ENCODE measurements at places on chromosomes 7 and 10.

DNA sequence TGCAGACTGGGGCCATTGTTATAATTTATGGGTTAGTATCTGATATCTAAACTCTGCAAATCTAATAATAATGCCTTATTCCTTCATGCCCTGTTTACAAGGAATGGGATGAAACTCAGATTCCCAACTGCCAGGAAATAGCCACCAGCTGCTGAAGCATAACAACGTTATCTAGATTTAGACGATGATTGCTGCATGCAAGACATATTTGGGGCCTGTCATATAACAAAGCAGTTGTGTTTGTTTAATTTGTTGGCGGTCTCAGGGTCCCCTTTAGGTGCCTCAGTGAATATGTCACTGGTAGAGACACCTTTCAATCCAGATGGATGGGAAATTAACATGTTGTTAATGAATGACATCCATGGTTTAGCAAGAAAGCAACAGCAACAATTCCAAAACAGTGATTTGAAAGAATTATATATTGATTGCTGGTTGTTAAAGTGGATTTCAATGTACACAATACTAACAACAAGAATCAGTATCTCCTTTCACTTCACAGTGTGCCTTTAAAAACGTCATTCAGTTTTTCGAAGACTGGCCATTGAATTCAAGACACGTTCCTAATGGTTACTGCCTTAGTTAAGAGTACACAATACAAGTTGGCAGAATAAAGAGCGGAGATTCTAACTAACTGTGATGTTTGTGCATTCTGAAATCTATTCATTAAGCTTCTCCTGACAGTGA lies 860.6 kb upstream of the CELF2 start:
- DNase-seq, result no peak

DNA sequence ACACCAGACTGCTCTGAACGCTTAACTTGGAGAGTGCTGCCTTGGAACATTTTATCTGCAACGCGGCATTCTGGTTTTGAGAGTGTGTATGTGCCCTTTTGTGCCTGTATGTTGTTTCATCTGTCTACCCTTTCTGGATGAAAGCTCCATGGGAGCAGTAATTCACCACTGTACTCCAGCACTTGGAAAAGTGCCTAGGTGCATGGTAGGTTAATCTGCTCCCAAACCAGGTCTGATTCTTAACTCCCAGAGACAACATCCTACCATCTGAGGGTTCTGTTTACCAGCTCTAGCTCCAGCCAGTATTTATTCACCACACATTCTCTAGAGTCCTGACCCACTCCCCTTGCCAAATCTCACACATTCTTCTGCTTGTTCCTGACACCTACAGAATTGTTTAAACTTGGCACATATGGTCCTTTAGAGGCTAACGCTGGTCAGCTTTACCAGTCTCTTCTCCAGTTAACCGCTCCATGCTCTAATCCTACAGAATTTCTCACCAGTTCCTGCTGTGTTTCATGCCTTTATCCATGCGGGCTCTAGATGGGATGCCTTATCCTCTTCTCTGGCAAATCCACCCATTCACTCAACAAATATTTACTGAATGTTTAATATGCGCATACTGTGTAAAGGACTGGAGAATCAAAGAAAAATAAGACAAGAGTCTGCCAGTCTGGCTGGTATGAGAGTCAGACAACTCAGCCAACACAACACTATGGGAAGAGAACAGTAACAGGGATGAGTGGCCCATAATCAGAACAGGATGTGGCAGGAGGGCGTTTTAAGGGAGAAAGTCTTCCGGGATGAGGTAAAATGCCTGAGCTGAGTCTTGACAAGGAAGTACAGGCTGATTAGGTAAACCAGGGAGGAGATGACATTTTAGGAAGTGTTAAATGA lies 46.3 kb downstream of the MTPN start:
- DNase-seq, result no peak

GRCh38 chr10:132593900-132594876 lies 56.6 kb downstream of the INPP5A start:
- no peak for DNase-seq

GRCh38 chr7:71270558-71270957 lies 138.6 kb downstream of the GALNT17 start:
- DNase-seq, result no peak

- no peak for DNase-seq
These were observed 24.9 kb downstream of the RGR start for GRCh38 chr10:84269773-84270172.

DNA sequence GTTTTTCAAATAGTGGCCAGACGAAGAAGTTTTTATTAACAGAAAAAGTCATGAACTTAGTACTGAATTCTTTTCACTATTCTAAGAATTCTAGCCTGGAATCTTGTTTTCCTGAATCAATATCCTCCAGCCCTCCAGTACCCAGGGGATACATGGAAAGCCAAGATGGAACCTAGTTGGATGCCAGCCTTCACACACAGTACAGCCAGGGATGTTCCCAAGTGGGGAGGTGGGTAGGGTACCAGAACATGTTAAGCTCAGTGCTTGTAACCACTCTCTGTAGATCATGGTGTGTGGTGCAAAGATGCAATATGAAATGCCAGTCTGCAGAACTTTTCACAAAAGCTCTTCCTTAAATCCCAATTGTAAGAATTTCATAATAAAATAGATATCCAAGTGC lies 128.0 kb downstream of the POU6F2 start:
- DNase-seq, result no peak

DNA sequence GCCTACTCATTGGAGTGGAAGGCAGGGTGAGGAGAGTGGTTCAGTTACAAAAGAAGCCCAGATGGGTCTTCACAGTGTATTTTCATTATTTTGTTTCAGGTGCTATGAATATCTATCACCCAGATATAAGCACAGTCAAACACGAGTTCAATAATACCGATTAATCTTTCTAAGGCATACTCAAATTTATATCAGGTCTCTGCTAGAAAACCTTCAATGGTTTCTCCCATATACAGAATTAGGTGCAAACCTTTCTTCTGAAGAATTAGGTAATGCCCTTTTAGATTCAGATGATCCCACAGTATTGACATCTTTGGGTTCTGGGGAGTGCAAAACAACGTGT lies 14.7 kb upstream of the HPS1 start:
- DNase-seq, result no peak

DNA sequence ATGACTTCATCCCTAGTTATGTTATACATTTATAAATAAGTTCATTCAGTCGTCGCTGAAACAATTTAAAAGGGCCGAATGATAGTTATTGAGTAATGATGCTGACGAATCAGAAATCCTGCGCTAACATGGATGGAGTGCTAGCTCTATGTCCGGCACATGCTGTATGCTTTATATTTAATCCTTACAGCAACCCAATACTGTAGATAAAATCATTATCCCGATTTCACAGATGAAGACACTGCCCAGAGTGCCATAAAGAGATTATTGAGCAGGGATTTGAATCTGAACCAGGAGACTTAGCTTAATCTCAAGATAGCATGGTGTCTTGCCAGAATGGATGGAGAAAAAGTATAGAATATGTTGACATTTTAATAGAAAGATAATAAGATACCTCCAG lies 1.1 kb upstream of the ICA1 start:
- DNase-seq, result no peak

DNA sequence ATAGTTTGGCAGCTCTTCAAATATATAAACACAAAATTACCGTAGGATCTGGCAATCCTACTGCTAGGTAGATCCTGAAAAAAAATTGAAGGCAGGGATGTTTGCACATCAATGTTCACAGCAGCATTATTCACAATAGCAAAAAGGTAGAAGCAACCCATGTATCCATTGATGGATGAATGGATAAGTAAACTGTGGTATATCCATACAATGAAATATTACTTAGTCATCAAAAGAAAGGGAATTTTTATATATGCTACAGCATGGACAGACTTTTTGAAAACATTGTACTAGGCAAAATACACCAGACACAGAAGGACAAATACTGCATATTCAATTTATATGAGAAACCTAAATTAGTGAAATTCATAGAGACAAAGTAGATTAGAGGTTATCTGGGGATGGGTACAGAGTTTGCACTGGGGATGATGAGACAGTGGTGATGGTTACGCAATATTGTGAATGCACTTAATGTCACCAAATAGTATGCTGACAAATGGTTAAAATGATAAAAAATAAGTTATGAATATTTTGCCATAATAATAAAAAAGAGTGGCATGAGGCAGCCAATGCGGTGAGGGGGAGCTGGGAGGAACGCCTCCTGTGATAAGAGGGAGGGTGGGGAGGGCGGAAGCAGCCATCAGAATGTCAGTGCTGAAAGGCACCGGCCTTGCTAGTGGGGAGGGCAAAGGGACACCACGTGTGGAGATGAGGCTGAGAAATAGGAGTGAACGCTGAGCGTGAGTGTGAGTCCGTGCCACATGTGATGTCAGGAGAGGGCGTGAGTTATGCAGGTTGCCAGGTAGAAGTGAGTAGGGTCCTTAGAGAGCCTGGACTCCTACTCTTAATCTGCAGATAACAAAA lies 386.1 kb upstream of the PODXL start:
- no peak for DNase-seq

DNA sequence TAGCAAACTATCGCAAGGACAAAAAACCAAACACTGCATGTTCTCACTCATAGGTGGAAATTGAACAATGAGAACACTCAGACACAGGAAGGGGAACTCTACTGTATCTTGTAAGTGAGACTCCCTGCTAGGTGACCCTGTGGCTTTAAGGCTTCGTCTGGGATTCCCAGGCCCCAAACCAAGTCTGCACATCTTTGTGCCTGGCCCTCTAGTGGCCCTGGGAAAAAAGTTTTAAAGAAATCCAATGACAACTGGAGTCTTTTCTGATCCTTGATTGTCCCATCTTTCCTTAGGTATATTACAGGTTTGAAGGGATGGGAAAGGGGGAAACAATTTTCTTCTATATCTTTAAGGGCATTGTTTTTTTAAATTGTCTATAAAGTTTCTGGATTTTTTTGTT lies 10.6 kb upstream of the LIPM start:
- DNase-seq, result no peak

GRCh38 chr7:36278069-36278619 lies 111.5 kb upstream of the ANLN start:
- no peak for DNase-seq

DNA sequence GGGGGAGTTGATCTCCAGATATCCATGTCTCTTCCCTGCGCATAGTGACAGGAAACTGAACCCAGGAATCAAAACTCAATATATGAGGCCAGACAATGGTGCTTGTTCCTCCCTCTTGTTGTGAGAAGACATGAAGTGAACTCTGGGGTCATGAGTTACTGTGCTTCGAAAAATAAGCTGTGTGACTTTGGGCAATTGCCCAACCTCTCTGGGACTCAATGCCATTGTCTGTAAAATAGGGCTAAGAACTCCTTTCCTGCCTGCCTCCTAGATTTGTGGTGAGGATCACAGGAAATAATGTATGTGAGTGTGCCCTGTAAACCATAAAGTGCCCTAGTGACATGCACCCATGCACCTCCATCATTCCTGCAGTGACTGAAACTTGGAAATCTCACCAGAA lies 48.4 kb downstream of the SYPL1 start:
- no peak for DNase-seq

GRCh38 chr7:71021131-71021530 lies 110.8 kb upstream of the GALNT17 start:
- DNase-seq, result no peak

- DNase-seq, result no peak
These were observed 111.9 kb upstream of the FAM20C start for GRCh38 chr7:80259-81067.

DNA sequence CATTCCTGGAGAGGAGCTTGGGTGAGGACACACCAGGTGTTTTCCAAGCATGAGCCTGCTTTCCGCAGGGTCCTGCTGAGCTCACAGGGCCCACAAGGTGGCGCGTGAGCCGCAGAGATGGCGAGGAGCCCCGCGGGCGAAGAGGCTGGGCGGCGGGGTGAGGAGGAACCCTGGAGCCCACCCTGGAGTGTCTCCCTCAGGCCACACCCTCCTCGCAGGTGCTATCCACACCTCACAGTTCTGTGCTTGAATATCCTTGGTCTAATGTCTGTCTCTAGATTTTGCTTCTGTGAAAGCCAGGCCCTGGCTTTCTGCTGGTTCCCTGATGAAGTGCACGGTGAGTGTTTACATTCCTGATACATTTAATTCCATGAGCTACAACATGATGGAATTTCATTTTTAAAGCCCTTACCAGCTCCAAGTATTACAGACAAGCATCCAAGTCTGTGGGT lies 433.6 kb downstream of the ACTR3B start:
- peak; percentile 57 for DNase-seq

- no peak for DNase-seq
These were observed 117.2 kb upstream of the ADCY1 start for GRCh38 chr7:45456747-45457524.

GRCh38 chr10:104638861-104639589 lies 2.1 kb upstream of the SORCS3 start:
- DNase-seq, result no peak

DNA sequence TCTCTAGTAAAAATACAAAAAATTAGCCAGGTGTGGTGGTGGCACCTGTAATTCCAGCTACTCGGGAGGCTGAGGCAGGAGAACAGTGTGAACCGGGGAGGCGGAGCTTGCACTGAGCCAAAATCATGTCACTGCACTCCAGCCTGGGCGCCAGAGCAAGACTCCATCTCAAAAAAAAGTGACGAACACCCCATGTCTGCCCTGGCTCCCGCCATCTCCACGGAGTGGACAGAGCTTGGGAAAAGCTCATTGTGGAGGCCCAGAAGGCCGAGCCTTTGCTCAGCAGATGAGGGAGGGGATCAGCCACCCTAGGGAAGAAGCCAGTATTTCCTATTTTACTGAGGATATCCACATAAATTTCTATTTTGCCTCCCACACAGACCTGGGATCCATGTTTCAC lies 136.8 kb downstream of the DIP2C start:
- no peak for DNase-seq

DNA sequence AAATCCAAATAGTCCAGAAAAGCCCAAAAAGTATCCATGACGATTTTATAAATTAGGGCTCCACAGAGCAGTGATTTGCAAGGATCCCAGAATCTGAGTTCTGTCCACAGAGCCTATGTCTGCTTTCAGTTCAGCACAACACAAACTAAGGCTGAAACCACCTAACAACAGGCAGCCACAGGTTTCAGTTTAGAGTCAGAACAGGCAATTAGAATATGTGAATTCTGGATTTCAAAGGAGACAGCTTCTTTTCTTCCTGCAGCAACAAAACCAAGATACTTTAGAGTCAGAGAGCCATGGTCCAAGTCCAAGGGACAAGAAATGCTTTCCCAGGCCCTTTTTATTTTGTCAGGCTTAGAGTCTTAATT lies 23.6 kb downstream of the IFIT3 start:
- DNase-seq, result no peak

DNA sequence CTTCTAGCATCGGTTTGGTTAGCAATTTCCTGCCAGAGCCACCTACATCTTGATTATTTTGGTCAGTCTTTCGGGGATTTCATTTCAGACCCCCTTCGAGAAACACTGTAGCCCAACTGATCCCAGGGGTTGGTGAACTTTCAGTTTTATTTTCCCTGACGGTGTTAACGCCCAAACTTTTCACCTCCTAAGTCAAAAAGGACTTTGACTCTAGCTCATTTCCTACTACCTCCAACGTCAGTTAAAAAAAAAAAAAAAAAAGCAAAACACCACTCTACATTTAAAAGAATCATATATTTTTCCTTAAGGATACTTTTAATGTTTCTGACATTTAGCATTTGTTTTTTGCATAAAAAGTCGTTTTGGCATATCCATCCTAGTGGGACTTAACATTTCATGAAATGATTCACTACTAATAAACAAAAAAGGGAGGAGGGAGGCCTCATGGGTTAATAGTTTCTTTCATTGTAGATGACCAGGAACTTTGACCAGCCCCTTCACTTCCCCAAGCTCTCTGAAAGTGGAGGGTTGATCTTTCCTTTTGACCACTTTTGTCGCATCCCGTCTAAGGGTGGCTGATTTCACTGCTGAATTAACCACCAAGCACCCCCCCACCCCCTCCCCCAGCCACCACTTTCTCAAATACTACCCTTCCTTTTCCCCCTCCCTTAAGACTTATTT lies 764 bp upstream of the TCF7L2 start:
- no peak for DNase-seq

GRCh38 chr7:92567460-92567859 lies 22.7 kb downstream of the FAM133B start:
- DNase-seq, result no peak
